ENCODE measurements at places on chromosomes 3 and 15.

- DNase-seq = no peak
Measured at GRCh38 chr3:194964809-194965208, 279.1 kb downstream of the FAM43A start.

DNA sequence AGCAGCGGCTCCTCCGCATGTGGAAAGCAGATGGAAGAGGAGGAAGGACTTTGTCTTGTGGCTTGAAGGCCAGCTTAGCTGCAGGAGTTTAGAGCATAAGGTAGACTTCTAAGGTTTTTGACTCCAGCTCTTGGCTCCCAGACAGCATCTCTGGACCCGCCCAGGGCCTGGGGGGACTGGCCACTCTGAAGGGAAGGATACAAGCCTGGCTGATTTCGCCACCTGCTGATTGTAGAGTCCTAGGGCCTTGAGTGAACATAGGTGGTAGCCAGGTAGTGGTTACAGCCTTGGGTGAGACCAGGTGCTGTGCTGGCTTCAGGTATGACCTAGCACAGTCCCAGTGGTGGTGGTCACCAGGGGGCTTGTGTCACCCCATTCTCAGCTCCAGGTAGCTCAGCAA is 48.4 kb upstream of the RPL35A start:
- no peak for DNase-seq

- no peak for DNase-seq
Measured at GRCh38 chr3:143951351-143951971, 20.2 kb upstream of the DIPK2A start.

DNA sequence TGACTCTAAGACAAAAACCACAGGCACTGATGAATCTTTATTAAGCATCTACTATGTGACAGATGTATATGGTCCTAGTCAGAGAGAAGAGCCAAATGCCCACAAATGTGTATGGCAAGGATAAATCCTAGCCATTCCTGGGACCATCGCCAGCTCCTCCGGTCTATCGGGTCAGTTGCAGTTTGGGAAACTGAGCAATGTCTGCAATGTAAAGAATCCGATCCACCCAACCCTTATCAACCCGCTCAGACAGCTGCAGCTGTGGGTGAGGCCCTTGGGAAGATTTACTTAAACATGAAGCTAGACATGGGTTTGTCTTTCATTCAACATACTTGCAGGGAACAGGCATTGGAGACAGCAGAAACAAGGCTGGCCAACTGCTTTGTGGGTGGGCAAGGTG is 40.5 kb upstream of the CDV3 start:
- no peak for DNase-seq

DNA sequence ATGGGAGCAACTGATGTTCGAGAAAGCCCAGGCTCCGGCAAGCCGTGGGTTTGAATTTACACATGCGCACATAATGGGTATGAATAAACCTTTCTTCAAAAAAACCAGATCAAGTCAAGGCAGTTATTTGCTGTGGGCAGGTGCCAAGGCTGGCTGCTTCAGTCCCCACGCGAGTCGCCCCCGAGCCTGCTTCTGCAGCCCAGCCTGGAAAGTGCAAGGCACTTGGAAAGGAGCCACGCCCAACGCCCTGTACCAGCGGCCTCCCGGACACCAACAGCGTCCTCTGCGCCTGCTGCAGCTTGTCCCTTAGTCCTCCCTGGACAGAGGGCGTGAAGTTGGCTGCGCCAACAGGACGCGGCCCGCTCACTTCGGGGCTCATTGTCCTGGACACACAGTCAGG is 68.9 kb downstream of the KLF15 start:
- DNase-seq = no peak
